ENCODE measurements at places on chromosomes 7 and 10. TPM values are rescaled to one million over a fixed set of nuclear protein-coding genes. Genes with fewer than 3 reads are reported as not detected.

Gene LRRD1
- total RNA-seq: under 0.01 TPM

Gene BUD23
- 20.2 TPM for total RNA-seq

Gene CCDC6
- 24.8 TPM for total RNA-seq

Gene KCNMA1
- total RNA-seq: 0.27 TPM

All from hematopoietic multipotent progenitor cell (in vitro differentiated cells).